ENCODE measurements at places on chromosomes 2 and 18.

- no peak for DNase-seq
Observed at GRCh38 chr2:182744490-182744889, 28.4 kb downstream of the DNAJC10 start.

- DNase-seq, result no peak
Observed at GRCh38 chr2:24515335-24515734, 24.3 kb downstream of the NCOA1 start.

GRCh38 chr2:181111059-181111458, 130.7 kb downstream of the UBE2E3 start:
- no peak for DNase-seq

DNA sequence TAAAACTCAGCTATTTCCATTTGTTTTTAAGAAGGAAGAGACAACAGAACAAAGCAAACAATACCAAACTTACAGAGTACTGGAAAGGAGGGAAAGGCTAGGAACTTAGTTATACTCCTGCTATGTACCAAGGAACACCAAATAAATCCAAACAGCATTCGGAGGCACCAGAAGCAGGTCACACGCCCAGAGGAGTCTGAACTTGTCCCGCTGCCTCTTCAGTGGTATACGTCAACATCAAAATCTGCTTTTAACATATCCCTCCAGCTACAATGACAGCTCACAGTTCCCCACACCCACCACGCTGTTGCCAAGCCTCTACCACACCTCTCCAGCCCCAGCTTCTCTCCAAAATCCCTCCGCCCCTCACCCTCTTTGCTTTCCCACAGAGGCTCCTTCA, 17.3 kb downstream of the C2orf76 start:
- no peak for DNase-seq

GRCh38 chr2:129936334-129936934, 43.0 kb upstream of the RAB6C start:
- no peak for DNase-seq

DNA sequence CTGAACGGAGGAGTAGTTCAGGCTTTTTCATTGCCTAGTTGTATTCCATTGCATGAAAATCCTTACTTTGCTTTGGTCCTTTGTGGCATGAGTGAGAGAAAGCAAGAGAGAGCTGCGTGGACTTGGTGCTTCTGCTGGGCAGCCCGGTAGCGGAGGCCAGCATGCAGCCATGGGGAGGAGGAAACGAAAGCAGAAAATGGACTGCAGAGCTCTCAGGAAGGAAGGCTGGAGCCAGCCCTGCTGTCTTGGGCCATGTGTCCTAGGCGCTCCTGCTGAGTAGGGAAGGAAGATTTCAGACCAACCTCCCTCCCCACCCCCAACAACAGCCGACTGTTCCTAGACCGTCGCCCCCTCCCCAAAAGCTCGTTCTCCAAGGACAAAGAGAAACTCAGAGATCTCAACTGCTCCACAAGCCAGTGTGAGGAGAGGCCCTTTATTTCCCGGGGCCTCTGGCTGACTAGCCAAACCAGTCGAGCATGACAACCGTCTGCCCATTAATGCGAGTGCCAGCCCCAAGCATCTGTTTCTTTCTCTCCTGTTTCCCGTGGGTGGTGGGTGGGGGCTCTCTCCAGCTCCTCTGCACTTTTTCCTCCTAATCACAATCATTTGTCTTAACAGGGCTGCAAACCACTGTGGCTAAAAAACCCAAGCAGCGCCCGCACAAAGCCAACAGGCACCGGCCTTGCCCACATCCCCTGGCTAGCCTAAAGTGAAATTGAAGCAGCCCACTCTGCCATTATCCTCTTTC, 66.8 kb upstream of the FZD7 start:
- no peak for DNase-seq

- no peak for DNase-seq
Observed at GRCh38 chr2:122105171-122105876, 349.9 kb downstream of the TSN start.

- no peak for DNase-seq
Observed at GRCh38 chr2:24559473-24560113, 68.5 kb downstream of the NCOA1 start.

GRCh38 chr18:43060020-43060419, 55.5 kb downstream of the RIT2 start:
- no peak for DNase-seq

DNA sequence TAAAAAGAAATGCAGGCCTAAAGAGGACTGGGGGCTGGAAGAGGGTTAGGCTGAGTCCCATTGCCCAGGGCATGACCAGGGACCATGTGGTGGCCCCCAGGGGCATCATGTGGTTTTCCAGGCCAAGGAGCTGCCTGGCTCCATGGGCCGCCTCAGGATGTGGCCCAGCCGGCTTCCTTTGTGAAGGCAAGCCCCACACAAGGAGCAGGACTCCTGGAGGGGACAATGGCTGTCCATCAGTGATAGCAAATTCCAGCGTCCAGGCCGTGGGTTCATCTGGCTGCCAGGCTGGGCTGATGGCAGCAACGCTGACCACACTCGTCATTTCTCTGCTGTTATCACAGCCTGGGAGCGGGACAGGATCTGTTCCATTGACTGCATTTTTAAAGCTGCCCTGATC, 82.5 kb downstream of the GBX2 start:
- DNase-seq, result no peak

DNA sequence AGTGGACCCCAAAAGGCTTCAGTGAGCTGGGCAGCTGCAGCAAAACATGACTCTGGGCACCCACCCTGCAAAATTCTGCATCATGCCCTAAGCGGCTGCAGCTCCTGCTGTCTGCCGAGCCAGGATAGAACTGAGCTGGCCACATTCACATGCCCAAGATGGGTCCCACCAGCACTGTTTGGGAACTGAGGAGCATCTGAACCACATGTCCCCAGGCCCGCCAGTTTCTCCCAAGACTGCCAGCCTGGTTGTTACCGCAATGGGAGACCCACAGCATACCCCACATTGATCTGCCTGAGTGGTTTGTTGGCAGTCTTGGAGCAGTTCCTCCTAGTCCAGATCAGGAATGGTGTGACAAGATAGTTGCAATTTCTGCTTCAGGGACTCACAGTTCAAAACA, 946.8 kb downstream of the CPS1 start:
- no peak for DNase-seq

- no peak for DNase-seq
Observed at GRCh38 chr2:33430077-33430476, 46.4 kb upstream of the RASGRP3 start.

DNA sequence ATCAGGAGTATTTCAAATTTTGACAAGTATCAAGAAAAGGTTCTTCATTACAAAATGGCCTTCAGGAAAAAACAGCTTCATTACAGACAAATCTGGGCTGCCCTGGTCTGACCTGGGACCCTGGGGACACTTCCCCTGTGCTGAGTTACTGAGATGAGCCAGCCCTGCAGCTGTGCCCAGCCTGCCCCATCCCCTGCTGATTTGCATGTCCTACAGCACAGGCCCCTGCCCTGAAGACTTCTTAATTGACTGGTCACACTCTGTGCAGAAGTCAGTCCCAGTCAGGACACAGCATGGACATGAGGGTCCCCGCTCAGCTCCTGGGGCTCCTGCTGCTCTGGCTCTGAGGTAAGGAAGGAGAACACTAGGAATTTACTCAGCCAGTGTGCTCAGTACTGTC, 235.1 kb downstream of the ANKRD36B start:
- no peak for DNase-seq

GRCh38 chr18:10226971-10227370, 227.5 kb upstream of the APCDD1 start:
- DNase-seq, result no peak

GRCh38 chr18:59921384-59921891, 21.6 kb downstream of the PMAIP1 start:
- DNase-seq, result no peak

DNA sequence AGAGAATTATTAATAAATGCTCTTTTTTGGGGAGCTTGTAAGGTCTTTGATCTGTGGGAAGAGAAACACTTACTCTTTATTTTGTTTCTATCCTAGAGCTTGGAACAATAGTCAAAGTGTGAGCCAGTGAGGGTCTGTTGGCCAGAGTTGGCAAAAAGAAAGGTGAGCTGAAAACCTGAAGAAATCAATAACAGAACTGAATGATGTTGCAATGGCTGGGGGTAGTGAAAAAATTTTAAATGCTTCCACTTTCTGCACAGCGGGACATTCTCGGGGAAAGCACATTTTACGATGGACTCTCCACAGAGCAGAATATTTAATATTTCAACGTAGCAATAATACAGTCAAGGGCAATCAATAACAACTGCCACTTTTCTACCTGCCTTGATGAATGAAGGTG, 78.9 kb downstream of the SKA1 start:
- no peak for DNase-seq

DNA sequence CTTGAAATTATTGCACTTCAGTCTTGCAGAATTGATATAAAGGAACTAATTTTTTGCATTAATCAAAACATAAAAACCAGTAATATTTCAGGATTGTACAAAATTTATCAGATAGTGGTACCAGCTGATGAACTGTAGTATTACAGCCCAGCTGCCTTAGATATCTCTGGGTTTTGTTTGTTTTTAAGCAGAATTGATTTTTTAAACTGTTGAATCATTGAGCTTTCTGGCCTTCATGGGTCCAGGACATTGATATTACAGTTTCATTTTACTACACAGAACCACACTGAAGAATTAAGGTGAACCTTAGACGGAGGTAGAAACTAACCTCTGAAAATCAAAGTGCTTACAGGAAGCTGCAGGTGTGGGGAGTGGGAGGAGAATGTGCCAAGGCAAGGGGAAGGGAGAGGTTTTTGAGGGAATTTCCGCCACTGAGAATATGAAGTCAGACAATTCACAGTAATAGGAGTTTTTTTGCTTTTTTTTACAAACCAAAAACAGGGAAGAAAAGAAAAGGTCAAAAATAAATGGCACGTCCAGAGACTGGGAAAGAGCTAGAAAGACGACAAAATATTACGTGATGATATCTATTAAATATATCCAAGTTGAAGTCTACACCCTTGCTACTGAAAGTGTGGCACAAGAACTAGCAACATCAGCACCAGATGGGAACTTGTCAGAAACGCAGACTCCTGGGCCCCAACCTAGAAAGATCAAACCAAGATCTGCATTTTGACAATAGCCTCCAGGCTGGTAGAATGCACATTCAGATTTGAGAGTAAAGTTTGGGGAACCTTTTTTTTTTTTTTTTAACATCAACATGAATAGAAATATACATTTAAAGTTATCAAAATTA, 40.8 kb upstream of the SPAG16 start:
- no peak for DNase-seq

DNA sequence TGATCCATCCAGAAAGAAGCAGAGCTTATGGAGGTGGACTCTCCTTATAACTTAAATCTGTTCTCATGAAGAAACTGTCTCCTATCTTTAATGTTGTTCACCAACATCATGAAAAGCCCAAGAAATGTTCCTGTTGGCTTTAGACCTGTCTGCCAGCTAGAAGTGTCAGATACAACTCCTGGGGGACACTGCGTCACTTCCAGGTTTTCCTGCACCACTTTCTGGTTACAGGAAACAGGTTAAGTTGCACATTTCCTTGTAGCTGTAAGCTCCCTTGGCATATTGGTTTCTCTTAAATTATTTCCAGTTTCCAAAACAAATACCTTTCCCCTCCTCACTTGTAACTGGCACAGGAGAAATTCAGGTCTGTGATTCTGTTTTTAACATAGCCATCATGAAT, 2.9 kb downstream of the CEP68 start:
- no peak for DNase-seq

DNA sequence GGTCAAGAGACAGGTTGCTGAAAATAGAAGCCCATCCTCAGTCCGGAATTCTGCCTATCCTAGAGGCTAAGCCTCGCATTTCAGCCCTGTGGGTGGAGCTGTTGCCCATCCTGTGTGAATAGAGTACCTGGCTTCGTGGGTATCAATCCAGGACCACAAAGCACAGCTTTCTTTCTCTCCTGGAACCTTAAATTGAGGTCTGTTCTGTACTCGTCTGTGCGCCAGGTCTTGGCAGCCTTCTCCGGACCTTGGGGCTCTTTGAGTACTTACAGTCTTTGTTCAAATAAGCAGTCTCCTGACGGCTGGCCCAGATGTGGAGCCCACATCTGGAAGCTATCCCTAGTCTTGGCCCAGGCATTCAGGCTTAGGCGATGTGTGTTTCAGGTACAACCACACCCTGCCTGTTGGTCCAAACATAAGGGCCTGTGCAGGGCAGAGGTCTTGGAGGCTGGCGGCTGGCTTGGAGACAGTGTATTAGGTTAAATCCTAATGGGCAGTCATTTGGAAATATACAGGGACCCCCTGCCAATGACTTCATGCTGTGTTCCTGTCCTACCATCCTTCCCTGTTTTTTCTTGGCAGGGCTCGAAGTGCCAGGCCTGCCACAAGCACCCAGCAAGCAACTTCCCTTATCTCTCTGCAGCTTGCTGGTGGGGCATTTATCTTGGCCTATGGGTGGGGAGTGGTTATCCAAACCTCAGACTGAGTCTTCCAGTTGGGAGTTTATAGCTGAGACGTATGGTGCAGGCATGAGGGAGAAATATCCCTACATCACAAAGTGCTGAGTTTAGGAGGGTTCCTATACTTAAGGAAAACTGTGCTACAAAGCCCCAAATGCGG, 294.1 kb downstream of the BCL2 start:
- no peak for DNase-seq

DNA sequence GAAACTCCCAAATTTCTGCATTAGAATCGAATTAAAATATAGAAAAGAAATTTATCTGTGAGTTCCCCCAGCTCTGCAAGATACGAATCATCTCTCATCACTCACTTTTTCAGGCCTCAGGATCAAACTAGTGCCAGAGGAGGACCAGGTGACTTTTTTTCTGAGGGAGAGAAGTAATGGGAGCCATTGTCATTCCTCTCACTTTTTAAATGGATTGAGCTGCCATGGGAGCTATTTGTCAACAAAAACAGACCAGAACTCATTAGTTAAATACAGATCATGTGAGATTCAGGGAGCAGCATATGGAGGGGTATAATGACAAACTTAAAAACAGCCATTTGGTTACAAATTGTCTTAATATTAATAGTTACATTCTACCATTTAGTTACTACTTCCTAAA, 594.4 kb downstream of the DPP10 start:
- no peak for DNase-seq

DNA sequence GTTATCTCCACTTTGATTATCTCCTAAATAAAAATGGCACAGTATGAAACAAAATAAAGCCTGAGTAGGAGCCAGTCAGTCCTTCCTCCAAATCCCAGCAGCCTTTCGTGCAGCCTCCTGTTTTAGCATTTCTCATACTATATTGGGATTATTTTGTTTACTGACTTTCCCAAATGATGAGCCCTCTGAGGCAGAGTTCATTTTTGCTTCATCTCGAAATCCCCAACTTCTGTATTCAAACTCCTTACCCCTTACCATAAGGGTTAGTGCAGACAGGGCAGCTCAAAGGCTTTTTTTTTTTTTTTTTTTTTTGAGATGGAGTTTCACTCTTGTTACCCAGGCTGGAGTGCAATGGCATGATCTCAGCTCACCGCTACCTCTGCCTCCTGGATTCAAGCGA, 113.3 kb upstream of the FOSL2 start:
- no peak for DNase-seq

Measured in cortex of kidney (tissue), 1 donor.